ENCODE measurements at places on chromosomes 6 and 20.
A peak's percentile ranks its signal among the peaks of the same experiment; 100 is the strongest.

DNA sequence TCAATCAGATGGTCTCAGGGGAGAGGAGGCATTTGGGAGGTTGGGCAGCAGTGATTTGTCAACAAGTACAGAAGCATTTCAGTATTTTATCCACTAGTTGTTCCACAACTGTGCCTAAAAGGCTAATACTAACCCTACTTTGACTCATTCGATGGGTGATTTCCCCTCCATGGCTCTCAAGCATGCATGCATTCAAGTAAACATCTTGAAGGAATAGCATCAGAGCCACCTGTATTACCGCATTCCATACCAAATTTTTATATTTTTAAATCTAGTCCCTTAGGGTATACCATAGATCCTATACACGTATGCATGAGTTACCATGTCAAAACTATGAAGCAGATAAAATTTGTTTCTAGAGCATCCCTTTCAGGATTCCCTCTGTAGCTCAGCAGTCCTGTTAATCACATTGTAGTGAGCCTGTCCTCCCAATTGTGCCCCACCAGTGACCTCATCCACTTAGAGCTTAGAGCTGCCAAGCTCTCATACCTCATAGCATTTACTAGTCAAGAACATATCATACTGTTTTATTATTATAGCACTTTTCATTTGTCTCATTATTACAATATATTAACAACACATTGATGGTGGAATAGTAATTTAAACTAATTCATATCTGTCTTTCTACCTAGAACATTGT is 213.8 kb downstream of the LAMA2 start:
- no peak for DNase-seq

GRCh38 chr20:16245879-16246278 is 327.4 kb downstream of the KIF16B start:
- DNase-seq, result no peak

- peak; percentile 10 for DNase-seq
Measured at GRCh38 chr20:33693741-33694638, 7.8 kb upstream of the E2F1 start.

DNA sequence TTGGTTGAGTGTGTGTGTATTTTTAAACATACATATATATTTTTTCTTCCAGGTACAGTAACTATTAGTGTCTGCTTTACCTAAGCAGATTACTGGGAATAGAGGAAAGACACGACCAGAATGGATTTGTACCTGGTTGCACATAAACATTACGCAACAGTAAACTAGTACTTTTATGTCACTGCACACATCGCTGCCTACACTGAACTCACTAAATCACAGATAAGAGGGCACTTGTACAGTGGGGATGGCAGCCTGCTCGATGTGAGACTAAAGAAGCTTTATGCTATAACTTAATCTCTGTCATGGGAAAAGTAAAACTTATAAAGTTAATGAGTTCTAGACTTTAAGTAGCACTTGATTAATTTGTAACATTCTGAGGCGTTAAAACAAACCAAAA is 89.5 kb upstream of the SIM1 start:
- DNase-seq, result no peak

GRCh38 chr6:29763491-29764289 is 40.5 kb downstream of the HLA-F start:
- peak; percentile 15 for DNase-seq

- no peak for DNase-seq
Measured at GRCh38 chr6:36774331-36774730, 64.9 kb downstream of the CPNE5 start.

DNA sequence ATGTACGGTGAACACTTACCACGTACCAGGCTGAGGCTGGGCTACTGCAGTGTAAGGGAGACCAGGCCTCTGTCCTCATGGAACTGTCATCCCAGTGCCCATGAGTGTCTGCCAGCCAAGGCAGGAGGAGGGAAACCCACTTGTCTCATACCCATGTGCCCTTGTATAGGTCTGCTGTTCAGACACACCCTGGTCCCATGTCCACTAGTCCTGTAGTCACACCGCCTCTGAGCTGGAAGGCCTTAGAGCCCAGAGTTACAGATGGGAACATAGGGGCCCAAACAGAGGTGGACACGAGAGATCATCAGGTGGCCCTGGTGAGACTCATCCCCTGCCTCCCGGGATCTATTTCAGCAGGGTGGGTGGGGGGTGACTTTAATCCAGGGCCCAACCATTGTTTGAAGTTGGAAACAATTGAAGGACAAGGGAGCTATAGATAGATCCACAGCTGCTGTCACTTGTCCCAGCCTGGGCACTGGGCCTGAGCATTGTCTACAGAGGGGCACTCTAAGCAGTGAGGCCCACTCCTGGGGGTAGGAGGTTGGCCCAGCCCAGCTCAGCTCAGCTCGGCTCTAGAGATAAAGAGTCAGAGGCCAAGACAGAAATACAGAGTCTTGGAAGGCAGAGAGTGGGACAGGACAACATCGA is 14.6 kb downstream of the MYH7B start:
- no peak for DNase-seq

GRCh38 chr20:23245553-23246181 is 104.9 kb upstream of the NXT1 start:
- peak; percentile 90 for DNase-seq
